AG04450 (cell line): ENCODE measurements at places on chromosomes 7 and 10.

- DNase-seq: no peak
These were observed 591 bp downstream of the BZW2 start for GRCh38 chr7:16646472-16647072.

DNA sequence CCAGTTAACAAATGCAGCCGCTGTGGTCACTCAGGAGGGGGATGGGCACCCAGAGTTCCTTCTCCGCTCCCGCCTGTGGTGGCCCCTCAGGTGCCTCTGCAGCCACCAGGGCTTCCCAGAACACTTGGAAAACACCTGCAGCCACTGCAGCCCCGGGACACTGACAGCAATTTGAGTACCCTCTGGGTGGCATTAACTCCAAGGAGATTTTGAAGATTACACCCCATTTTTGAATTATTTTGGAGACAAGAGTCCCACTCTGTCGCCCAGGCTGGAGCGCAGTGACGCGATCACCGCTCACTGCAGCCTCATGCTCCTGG, 32.2 kb downstream of the IL15RA start:
- no peak for DNase-seq

DNA sequence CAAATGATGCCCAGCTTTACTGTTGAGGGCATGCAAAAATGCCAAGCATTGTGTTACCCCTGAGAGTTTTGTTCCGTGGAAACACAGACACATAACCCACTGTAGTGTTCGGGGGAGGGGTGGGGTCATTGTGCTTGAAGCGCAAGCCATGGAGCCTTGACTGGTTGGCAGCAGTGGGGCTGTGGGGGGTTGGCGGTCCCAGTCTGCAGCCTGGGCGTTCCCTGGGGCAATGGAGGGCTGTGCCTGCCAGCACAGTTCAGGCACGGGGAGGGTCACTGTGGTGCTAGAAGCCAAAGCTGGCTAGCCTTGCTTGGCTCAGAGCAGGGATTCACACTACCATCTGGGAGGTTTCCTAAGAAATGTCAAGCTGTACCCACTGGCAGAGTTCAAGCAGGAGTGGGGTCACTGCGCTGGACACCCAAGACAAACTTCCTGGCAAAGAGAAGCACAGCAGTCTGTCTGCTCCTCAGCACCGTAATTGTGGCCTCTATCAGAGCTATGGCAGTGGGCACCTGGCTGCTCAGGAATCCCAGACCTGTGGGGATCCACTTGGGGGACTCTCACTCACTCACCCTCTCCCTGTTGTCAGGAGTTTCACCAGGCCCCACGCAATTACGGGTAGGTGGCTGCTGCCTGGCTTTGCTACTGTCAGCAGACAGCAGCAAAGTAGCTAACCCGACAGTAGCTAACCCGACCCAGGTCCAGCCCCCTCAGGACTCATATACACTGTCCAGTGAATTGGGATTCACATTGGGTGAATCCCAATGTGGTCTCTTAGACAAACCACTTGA, 292.4 kb downstream of the ZWINT start:
- no peak for DNase-seq

- DNase-seq: no peak
These were observed 66.9 kb downstream of the ZNRF2 start for GRCh38 chr7:30351286-30351685.

- DNase-seq: no peak
These were observed 149.4 kb downstream of the SNX10 start for GRCh38 chr7:26441002-26441521.

GRCh38 chr10:42491001-42491592, 147.3 kb downstream of the ZNF33B start:
- DNase-seq: no peak

GRCh38 chr7:112537822-112538387, 57.1 kb downstream of the LSMEM1 start:
- no peak for DNase-seq

DNA sequence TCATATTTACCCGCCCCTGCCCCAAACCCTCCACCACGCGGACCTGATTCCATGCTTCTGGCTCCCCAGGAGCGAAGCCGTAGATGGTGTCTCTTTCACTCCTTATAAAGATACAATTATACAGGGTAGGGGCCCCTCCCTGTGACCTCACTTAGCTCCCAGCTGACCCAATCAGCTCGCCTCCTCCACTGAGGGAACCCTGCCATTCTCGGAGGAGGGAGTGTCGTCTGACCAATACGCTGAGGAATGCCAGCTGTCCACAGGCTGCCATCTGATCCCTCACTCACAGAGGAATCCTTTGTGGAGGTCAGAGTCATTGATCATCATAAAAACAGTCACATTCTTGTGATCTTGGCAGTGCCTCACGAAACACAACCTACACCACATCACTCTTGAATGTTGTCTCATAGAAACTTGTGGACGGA, 67.5 kb upstream of the INSIG1 start:
- DNase-seq: peak; percentile 94

GRCh38 chr7:80357530-80357929, 154.3 kb downstream of the GNAT3 start:
- no peak for DNase-seq

- no peak for DNase-seq
These were observed 648.5 kb upstream of the LRRN3 start for GRCh38 chr7:110442381-110442837.

DNA sequence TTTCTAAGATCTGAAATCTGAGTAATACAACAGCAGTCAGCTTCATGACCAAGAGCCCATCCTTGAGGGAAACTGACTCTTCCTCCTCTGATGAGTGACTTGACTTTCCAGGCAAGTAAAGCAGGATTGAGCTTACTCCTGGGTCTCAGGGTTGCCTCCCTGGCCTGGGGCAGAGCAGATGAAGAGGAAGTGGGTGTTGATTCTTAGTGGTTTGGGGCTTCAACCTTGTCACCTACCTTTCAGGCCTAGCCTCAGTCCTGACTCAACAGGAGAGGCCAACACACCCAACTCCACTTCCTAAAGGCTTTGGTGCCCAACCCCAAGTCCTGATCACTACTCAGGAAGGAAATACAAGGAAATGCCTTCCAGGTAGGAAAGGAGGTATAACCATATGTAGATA, 54.1 kb downstream of the KCNMA1 start:
- no peak for DNase-seq

- no peak for DNase-seq
These were observed 44.7 kb downstream of the MXI1 start for GRCh38 chr10:110252151-110252550.

DNA sequence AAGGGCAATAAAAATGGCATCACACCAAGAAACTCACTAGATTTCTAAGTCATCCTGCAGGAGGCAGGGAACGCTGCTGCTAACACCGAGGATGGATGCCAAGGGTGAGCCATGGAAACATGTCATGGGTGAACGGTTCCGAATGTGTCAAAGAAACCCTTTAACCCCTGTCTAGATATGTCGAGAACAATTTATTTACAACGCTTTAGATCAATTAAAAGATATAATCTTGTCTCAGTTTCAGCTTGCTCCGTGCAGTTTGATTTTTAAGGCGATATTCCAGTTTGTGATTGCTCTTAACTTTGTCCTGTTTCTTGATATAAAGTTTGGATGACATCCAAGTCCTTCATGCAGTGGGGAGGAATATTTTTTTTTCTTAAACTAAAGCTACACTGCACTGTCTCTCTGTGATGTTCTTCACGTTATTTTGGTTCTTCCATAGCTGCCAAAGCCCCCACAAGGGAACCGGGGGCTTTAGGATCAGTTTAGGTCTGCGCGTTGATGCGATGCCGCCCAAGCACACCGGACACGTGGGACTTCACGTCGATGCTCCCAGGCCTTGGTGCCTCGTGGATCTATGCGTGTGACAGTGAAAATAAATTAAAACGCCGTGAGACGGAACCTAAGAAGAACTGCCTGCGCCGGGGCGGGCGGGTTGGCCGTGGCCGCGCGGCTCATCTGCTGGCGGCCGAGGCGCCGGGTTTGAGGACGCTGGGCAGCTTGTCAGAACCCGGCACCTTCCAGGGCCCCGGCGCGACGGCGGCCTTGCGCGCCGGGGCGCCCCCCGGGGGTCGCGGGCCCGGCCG, 220.3 kb downstream of the PHTF2 start:
- DNase-seq: no peak

- DNase-seq: no peak
These were observed 33.2 kb upstream of the ELN start for GRCh38 chr7:73994761-73995160.

GRCh38 chr7:4720225-4720624, 38.1 kb downstream of the FOXK1 start:
- no peak for DNase-seq

DNA sequence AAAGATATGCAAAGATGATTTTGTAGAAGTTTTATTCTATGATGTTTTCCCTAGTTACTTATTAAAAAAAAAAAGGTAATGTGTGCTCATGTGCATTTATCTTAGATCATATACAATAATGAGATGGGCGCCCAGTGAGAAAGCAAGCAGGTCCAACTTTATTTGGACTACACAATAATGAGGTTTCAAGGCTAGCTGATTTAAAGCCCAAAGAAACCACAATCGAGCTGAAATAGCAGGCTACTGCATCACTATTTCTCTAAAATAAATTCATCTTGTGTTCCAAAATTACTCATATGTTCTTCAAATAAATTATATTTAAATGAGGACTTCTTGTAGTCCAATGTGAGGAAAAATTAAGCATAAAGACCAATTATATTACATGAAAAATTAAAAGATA, 110.1 kb downstream of the JMJD1C start:
- no peak for DNase-seq

GRCh38 chr10:42783181-42783549, 570 bp downstream of the BMS1 start:
- DNase-seq: peak; percentile 7

DNA sequence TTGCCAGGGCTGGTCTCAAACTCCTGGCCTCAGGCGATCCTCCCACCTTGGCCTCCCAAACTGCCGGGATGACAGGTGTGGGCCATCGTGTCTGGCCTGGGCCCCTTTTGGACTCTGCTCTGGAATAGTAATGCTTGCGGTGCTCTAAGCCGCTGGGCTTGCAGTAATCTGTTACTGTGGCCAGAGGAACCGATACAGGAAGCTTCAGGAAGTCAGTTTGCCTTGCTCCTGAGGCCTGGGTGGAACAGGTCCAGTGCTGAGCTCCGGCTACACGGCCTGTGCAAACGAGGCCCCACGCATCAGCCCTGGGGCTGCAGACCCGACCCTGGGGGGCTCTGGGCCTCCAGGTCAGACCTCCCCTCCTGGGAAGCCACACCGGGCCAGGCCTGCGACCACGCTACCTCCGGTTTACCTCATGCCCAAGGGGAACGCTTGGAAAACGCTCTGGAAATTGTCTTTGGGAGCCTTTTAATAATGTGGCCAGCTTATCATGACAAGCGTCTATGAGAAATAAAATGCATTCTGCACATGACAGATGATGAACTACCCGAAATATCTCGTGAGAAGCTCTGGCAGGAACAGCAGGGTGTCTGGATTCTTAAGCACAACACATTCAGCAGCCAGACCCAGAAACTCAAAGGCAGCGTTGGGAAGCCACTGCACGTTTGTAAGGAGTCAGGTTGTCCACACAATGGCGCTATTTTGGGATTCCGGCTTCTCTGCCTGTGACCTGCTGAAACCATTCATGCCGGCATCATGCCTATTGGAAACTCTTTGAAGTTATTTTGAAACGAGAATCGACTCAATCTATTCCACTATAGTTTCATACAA, 10.1 kb upstream of the ADAP1 start:
- DNase-seq: no peak
